T-cell (primary cell): ENCODE measurements at places on chromosomes 5 and 9. TPM values are rescaled to one million over a fixed set of nuclear protein-coding genes. Genes with fewer than 3 reads are reported as not detected.

FBP1 gene
- 3.5 TPM for total RNA-seq

ALDH1A1 gene
- total RNA-seq: 1.3 TPM

TOR2A gene
- 9.7 TPM for total RNA-seq

SURF1 gene
- total RNA-seq: 51.3 TPM

DNM1 gene
- 1.8 TPM for total RNA-seq

INSYN2B gene
- not detected for total RNA-seq

SLC46A2 gene
- not detected for total RNA-seq

GRK6 gene
- 224 TPM for total RNA-seq

CDKN2B-AS1 gene
- total RNA-seq: 1.1 TPM

- H3K27me3 ChIP-seq: no peaks in the 10 kb centered on the region
- H3K4me1 ChIP-seq: peaks cover 49% of the 10 kb centered on the region
- no peak overlapping the region for H3K27ac ChIP-seq
- no peak overlapping the region for H3K4me3 ChIP-seq
These were observed 52.7 kb downstream of the RXRA start for GRCh38 chr9:134378901-134379338.

DNA sequence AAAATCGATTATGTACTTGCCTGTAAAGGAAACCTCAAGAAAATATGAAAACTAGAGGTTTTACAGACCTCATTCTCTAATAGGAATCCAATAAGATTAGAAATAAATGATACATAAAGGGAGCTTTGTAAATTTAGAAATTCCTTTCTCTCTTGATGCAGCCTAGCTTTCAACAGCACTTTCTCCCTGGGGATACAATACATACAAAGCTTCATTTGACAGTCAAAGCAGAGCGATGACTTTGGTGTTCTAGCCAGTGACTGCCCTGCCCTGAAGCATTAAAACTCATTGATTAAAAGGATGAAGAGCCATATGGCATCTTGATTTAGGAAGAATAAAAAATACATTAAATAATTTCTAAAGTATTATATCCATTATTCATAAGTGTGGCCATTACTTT, 46.3 kb upstream of the GLIS3 start:
- H3K4me1 ChIP-seq: no peaks in the 10 kb centered on the region
- DNase-seq: no peak

DNA sequence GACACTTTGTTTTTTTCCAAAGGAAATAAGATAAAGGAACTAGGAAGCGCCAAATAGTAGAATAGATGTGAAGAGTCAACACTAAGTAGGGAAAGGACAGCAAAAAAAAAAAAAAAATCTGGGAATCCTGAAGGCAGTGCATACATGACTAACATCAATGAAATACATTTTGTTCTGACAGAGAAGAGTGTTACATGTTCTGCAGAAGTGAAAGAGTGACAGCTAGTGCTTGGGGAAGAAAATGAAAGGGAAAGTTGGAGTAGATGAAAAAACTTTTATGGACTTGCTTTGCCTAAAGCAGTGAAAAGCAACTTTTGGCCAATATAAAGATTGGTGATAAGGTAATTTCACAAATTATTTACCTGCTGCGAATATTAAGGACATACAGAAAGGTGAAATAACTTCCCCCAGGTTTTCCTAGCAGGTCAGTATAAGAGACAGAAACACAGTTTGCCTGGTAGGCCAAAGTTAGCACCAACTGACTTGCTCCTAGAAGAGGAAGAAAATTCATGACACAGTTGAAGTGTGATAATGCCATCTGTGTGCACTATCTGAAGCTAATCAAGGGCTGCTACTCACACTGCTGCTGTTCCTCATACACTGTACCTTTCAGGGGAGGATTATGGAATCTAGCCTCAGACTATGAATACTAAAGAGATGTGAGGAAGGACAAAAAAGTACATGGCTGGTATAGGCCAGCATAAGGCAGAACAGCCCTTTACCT, 38.6 kb downstream of the RANBP6 start:
- no peak for DNase-seq
- peaks cover 17% of the 10 kb centered on the region for H3K36me3 ChIP-seq
- no peak overlapping the region for H3K4me3 ChIP-seq
- no peak overlapping the region for H3K27ac ChIP-seq

- no peak overlapping the region for H3K27ac ChIP-seq
- H3K4me3 ChIP-seq: no peak overlapping the region
- no peak for DNase-seq
- no peaks in the 10 kb centered on the region for H3K36me3 ChIP-seq
- peaks cover 18% of the 10 kb centered on the region for H3K27me3 ChIP-seq
These were observed 66.3 kb upstream of the UNC5A start for GRCh38 chr5:176743868-176744583.

DNA sequence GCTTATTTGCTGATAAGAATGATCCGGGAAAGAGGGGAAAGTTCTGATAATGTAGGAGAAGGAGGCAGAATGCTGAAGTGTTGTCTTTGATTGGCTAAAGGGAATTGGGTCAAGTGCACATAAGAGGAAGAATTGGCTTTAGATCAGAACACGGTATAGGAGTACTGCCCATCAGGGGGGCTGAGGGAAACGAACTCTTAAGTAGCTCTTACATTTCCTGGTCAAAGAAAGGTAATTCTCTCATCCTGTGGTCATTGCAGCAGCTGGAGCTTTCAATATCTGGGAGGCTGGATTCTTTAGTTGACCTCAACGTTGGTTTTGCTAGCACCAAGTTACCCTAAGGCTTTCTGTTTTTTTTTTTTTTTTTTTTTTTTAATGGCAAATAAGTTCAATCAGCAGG, 178.7 kb upstream of the NR3C1 start:
- no peaks in the 10 kb centered on the region for H3K27me3 ChIP-seq
- H3K4me3 ChIP-seq: no peak overlapping the region
- no peak for DNase-seq
- H3K36me3 ChIP-seq: no peaks in the 10 kb centered on the region
- H3K4me1 ChIP-seq: no peaks in the 10 kb centered on the region

DNA sequence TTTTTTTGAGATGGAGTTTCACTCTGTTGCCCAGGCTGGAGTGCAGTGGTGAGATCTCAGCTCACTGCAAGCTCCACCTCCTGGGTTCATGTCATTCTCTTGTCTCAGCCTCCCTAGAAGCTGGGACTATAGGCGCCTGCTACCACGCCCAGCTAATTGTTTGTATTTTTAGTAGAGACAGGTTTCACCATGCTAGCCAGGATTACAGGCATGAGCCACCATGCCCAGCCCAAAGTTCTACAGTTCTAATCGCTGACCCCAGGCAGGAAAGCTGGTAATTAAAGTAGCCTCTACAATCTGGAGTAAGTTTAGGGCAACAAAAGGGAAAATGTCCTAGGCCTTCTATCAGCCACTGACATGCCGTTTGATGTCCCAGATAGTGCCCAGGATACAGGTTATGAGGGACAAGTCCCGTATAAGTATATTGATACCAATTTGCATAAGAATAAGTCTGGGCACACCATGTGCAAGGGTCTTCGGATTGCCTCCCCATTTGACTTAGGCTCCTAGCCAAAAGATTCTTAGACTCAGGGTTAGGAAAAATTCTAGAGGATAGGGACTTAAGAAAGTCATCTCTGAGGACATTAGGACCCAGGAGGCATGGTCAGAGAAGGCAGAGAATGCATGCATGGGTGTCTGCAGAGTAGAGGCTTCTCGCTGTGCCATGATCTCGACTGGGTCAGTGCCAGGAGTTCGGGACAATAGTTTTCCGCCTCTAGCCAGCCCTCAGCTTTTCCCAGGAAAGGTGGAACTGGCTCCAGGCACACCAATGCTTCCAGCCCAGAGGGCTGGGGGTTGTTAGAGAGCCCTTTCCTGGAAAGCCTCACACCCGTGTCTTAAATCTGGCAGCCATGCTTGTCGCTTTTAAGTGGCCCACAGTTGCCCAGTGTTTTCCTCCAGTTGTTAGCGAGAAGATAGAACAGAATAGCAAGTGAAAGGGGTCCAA, 1111.1 kb downstream of the TAF11L14 start:
- peaks cover 31% of the 10 kb centered on the region for H3K4me1 ChIP-seq
- H3K4me3 ChIP-seq: peak overlapping the region; percentile 86
- no peak for DNase-seq
- no peaks in the 10 kb centered on the region for H3K36me3 ChIP-seq
- H3K27ac ChIP-seq: peak overlapping the region; percentile 96
- H3K27me3 ChIP-seq: no peaks in the 10 kb centered on the region

DNA sequence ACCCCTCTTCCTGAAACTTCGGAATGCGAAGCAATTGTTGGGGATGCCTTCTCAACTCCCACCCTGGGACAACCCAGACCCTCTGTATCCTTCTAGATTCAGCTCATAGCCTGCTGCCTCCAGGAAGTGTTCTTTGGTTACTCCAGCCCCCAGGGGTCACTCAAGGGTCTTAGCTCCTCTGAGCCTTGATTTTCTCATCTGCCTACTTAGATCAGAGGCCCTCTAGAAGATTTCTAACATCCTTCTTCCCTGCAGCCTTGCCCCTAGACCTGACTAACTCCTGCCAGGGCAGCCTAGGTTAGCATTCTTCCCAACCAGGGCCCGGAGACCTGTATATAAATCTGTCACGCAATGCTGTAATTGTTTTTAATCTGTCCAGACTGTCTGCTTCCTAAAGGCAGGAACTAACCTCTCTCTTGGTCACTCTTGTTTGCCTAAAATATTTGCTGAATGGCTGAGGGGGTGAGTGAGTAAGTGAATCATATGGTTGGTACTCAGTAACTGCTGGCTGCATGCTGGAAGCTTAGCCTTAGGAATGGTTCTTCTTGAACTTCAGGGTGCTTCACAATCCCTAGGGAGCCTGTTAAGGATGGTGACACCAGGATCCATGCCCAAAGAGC, 8.2 kb downstream of the GALNT10 start:
- peak overlapping the region; percentile 61 for H3K27ac ChIP-seq
- peaks cover 70% of the 10 kb centered on the region for H3K4me1 ChIP-seq
- H3K4me3 ChIP-seq: no peak overlapping the region
- H3K36me3 ChIP-seq: no peaks in the 10 kb centered on the region
- H3K27me3 ChIP-seq: no peaks in the 10 kb centered on the region

GRCh38 chr5:116600876-116601275, 26.3 kb upstream of the SEMA6A start:
- no peaks in the 10 kb centered on the region for H3K27me3 ChIP-seq
- no peak overlapping the region for H3K27ac ChIP-seq
- H3K4me3 ChIP-seq: no peak overlapping the region
- no peaks in the 10 kb centered on the region for H3K4me1 ChIP-seq
- H3K36me3 ChIP-seq: no peaks in the 10 kb centered on the region

DNA sequence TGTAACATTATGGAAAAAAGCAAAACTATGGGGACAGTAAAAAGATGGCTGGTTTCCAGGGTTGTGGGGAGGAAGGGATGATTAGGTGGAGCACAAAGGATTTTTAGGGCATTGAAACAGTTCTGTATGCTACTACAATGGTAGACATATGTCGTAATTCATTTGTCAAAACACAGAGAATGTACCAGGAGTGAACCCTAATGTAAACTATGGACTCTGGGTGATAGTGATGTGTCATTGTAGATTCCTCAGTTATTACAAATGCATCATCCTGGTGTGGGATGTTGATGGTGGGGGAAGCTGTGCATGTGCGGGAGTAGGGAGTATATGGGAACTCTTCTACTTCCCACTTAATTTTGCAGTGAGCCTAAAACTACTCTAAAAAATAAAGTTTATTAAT, 135.0 kb upstream of the GABRP start:
- no peaks in the 10 kb centered on the region for H3K4me1 ChIP-seq
- no peak overlapping the region for H3K4me3 ChIP-seq
- no peak for DNase-seq
- H3K27ac ChIP-seq: no peak overlapping the region
- H3K36me3 ChIP-seq: no peaks in the 10 kb centered on the region

- peak overlapping the region; percentile 35 for H3K27ac ChIP-seq
- DNase-seq: peak; percentile 32
- no peaks in the 10 kb centered on the region for H3K27me3 ChIP-seq
- H3K36me3 ChIP-seq: peaks cover 13% of the 10 kb centered on the region
These were observed 46.6 kb downstream of the CYFIP2 start for GRCh38 chr5:157312492-157312891.

DNA sequence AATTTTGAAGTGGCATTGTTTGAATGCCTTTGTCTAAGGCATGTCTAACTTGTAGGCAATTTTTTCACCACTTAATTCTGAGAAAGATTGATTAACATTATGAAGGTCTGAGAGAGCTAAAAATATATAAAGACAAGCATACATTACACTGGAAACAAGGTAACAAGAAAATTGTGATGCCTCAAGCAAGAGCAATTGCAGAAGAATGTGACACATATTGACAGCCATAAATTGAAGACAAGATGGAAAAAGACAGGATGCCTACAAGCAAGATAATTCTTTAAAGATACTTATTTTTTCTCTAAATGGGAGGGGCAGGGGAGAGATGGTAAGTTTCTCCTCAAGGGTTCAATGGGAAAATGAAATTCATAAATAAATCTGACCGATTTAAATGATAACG, 103.1 kb upstream of the CYLC2 start:
- H3K27ac ChIP-seq: no peak overlapping the region
- no peaks in the 10 kb centered on the region for H3K36me3 ChIP-seq
- no peak overlapping the region for H3K4me3 ChIP-seq
- no peaks in the 10 kb centered on the region for H3K27me3 ChIP-seq
- no peaks in the 10 kb centered on the region for H3K4me1 ChIP-seq
- DNase-seq: no peak

DNA sequence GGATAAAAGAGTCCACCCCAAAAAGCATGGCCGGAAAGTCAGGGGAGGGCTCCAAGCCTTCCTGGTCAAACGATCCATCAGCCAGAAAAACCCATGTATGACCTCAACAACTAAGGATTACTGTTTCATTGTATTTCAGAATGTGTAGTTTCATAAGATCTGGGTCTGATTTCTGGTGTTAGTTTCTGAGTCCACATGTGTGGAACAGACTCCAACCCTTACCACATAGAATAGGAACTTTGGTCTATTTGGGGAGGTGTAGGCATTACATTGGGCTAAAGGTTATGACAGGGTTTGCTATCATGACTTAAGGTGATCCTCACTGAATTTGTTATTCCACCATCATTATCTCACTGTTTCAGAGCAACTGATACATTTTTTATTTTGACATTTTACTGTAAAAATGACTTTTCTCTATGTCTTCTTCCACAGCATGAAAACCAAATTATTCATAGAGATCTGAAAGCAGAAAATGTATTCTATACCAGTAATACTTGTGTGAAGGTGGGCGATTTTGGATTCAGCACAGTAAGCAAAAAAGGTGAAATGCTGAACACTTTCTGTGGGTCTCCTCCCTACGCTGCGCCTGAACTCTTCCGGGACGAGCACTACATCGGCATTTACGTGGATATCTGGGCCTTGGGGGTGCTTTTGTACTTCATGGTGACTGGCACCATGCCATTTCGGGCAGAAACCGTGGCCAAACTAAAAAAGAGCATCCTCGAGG, 33.5 kb downstream of the HMGCS1 start:
- H3K27ac ChIP-seq: no peak overlapping the region
- no peak overlapping the region for H3K4me3 ChIP-seq
- no peak for DNase-seq

- no peak for DNase-seq
- no peaks in the 10 kb centered on the region for H3K27me3 ChIP-seq
- no peaks in the 10 kb centered on the region for H3K36me3 ChIP-seq
- H3K4me3 ChIP-seq: no peak overlapping the region
- H3K27ac ChIP-seq: no peak overlapping the region
These were observed 41.0 kb upstream of the EGFL7 start for GRCh38 chr9:136621734-136622093.

- H3K27me3 ChIP-seq: no peaks in the 10 kb centered on the region
- no peak overlapping the region for H3K4me3 ChIP-seq
- no peak for DNase-seq
- H3K4me1 ChIP-seq: peaks cover 6% of the 10 kb centered on the region
- H3K27ac ChIP-seq: no peak overlapping the region
These were observed 74.5 kb downstream of the MAPKAP1 start for GRCh38 chr9:125632321-125633115.

GRCh38 chr9:129562917-129563316, 58.0 kb downstream of the C9orf50 start:
- no peaks in the 10 kb centered on the region for H3K36me3 ChIP-seq
- no peaks in the 10 kb centered on the region for H3K27me3 ChIP-seq

GRCh38 chr9:37382982-37383357, 39.5 kb upstream of the GRHPR start:
- no peaks in the 10 kb centered on the region for H3K36me3 ChIP-seq
- no peak overlapping the region for H3K4me3 ChIP-seq
- no peak for DNase-seq
- no peaks in the 10 kb centered on the region for H3K27me3 ChIP-seq
- no peak overlapping the region for H3K27ac ChIP-seq
